Psoas muscle (tissue), 8 donors: ENCODE measurements at places on chromosomes 1 and 21. TPM values are rescaled to one million over a fixed set of nuclear protein-coding genes. Genes with fewer than 3 reads are reported as not detected.

GRCh38 chr1:52348704-52349300, 17.2 kb downstream of the CC2D1B start:
- no peak for DNase-seq
- peaks cover 74% of the 10 kb centered on the region for H3K36me3 ChIP-seq
- no peaks in the 10 kb centered on the region for H3K4me1 ChIP-seq
- no peak overlapping the region for H3K4me3 ChIP-seq
- no peak overlapping the region for H3K27ac ChIP-seq
- H3K27me3 ChIP-seq: no peaks in the 10 kb centered on the region

DNA sequence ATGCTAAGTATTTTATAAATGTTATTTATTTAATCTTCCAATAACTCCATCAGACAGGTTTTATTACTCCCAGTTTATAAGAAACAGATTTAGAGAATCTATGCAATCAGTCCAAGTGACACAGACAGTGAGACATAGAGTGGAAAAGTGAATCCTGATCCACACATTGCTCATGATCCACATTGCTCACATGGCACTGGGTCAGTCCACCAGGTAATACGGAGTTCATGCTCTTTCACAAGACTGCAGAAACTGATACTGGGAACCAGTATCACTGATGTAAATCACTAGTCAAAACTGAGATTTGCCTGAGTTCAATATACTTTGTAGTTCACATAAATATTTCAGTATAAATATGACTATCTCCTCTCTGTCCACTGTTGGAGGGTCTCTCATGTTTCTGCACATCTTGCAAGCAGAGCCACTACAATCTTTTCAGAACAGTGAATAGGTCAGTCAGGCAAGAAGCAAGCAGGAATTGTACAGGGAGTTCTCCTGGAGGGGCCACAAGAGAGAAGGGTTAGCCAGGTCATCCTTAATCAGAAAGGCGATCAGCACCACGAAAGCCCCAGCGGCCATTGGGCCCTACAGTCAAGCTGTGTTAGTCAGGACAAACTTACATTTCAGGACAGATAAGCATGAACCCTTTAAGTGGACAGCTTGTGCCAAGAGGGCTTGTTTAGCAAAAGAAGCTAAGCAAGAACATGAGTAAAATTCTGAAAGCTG, 275.4 kb upstream of the NR5A2 start:
- no peak overlapping the region for H3K4me3 ChIP-seq
- no peaks in the 10 kb centered on the region for H3K36me3 ChIP-seq
- H3K4me1 ChIP-seq: peaks cover 4% of the 10 kb centered on the region
- H3K27ac ChIP-seq: no peak overlapping the region
- H3K27me3 ChIP-seq: no peaks in the 10 kb centered on the region
- no peak for DNase-seq

DNA sequence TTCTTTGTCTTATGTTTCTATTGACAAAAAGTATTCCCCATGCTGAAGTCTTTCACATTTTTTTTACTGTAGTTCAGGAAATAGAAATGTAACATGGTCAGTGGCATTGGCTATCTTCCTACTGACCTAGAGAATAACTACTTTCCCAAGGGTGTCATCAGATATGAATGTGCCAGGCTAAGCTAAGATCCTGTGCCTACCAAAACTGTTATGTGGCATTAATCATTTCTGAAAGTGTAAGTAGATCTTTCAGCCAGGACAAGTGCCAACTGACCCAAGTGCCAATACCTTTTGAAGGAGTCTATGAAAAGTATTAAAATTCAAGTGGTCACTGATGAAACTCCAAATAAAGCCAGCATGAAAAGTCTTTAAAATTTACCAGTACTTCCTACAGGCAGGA, 165.3 kb downstream of the TNFSF18 start:
- H3K27me3 ChIP-seq: peaks cover 2% of the 10 kb centered on the region
- H3K4me3 ChIP-seq: no peak overlapping the region
- H3K27ac ChIP-seq: no peak overlapping the region
- H3K36me3 ChIP-seq: no peaks in the 10 kb centered on the region
- no peak for DNase-seq
- H3K4me1 ChIP-seq: peaks cover 9% of the 10 kb centered on the region

DNA sequence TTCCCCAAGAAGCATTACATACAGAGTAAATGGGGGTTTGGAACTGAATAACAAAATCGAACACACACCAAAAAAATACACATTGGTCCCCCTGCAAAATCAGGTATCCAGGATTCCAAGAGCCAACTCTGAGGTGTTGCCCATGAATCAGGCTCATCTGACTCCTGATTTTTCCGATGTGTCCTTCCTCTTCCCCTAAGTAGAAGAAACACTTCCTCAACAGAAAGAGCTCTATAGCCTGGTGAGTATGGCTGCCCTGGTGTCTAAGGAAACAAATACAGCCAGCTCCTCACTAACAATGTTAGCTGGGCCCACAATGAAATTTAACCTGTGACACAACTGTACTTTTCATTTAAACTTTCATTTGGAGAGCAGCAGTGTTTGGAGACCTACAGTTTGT, 33.6 kb downstream of the ERI3 start:
- H3K36me3 ChIP-seq: peaks cover 11% of the 10 kb centered on the region
- DNase-seq: no peak
- H3K4me3 ChIP-seq: no peak overlapping the region
- no peak overlapping the region for H3K27ac ChIP-seq
- no peaks in the 10 kb centered on the region for H3K27me3 ChIP-seq
- H3K4me1 ChIP-seq: peaks cover 26% of the 10 kb centered on the region

Gene NID1
- 12.0 TPM for total RNA-seq

Gene CYYR1
- total RNA-seq: 8.3 TPM

Gene FLG2
- not detected for total RNA-seq
